ENCODE measurements at places on chromosomes 12 and 14.

- DNase-seq = no peak
Observed at GRCh38 chr12:105239304-105239703, 3.3 kb upstream of the APPL2 start.

GRCh38 chr12:126747530-126748149 is 1519.3 kb upstream of the TMEM132C start:
- peak; percentile 41 for DNase-seq

GRCh38 chr12:42217656-42218055 is 20.4 kb downstream of the YAF2 start:
- no peak for DNase-seq

DNA sequence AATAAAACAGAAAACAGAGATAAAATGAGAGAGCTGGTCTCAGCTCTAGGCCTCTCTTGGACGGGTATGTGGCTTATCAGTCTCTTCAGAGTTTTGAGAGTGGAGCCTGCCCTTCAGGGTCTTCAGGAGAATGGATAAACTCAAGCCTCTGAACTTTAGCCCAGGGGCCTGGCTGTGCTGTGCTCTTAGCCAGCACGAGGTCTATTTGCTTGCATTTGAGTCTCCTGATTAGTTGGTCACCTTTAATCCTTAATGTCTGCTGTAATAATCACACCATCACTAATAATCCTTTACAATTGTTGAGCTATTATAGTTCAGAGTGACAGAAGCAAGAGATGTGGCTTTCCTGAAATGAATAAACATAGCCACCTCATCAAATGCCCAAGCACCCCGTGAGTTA is 24.3 kb downstream of the KRT80 start:
- DNase-seq = no peak

DNA sequence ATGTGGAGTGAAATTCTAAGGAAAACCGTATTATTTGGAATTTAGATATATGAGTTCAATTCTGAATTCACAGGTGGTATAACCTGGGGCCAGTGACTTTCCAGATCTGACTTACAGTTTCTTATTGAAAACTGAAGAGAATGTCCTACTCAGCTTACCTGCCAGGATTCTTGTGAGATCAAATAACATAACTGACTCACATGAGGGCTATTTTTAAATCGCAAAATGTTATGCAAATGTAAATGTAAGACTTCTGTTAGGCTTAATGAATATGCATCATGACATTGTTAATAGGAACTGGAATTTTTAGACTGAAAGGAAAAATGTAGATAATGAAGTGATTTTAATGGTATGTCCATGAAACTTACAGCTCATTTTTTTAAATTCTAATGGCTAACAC is 1142.1 kb downstream of the FLRT2 start:
- DNase-seq = no peak

DNA sequence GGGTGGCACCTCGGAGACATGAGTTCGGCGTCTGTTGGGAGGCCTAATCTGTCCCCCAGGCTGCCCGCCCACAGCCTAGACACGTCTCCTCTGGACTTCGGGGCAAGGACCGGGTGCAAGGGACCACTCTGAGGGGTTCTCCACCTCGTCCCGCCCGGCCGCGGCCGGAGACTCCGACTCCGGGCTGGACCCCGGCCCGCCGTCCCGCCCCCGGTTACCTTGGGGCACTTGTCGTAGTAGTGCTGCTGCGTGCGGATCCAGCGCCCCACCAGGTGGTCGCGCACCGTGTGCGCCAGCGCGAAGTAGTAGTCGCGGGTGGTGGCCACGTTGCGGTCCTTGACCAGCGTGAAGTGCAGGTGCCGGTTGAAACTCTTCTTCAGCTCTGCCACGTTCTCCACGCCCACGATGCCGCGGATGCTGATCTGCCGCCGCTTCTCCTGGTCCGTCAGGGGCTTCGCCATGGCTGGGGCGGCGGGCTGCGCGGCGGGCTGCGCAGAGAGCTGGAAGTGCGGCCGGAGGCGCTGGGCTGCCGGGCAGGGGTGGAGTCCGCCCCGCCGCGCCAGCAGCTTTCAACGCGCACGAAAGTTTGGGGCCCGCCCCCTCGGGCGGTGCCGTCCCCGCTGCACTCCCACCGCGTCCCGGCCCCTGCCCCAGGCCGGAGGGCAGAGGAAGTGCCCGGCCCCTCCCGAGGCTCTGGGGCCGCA is at the start of gene PYGL:
Gene PYGL, minus strand, starts transcription at position 541 of the 704 bp plus-strand sequence. Its CDS starts 80 bp downstream, at position 461.
- DNase-seq = peak; percentile 7

GRCh38 chr14:90386321-90386720 is 10.5 kb upstream of the CALM1 start:
- DNase-seq = no peak

- peak; percentile 46 for DNase-seq
Observed at GRCh38 chr14:64971943-64972791, at the start of gene RAB15. Gene RAB15, minus strand, starts transcription at chr14:64972336. Its CDS starts 260 bp downstream, at chr14:64972076.

- no peak for DNase-seq
Observed at GRCh38 chr12:54304187-54304810, 3.5 kb upstream of the NFE2 start.

DNA sequence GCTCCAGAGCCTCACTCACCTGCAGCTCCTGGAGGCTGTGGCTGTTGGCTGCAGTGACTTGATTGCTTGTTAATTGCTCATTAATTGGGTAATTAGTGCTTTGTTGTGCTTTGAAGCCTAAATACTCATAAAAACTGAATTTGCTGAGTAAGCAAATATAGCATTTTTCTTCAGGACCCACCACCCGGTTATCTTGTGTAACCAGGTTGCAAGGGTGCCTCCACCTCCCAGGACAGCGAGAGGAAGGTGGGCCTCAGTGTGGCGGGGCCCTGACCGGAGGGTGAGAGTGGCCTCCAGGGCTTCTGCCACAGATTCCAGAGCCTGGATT is 48.7 kb downstream of the FBRSL1 start:
- DNase-seq = no peak

GRCh38 chr14:71693381-71693780 is 238.8 kb upstream of the RGS6 start:
- no peak for DNase-seq

DNA sequence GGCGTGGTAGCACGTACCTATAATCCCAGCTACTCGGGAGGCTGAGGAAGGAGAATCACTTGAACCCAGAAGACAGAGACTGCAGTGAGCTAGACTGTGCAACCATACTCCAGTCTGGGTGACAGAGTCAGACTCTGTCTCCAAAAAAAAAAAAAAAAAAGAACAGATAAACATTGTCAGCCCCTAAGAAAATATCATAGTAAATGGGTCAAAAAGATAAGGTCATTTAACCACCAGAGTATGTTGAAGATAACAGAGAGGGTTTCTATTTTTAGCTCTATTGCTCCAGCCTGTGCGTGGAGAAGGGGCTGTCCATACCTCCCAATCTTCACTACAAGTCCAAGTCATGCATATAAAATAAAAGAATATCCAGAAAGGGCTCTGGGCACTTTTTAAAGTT is 15.4 kb downstream of the LGMN start:
- DNase-seq = no peak

GRCh38 chr12:6363330-6364043 is 11.9 kb downstream of the SCNN1A start:
- DNase-seq = peak; percentile 35

GRCh38 chr12:91948504-91948903 is 197.1 kb downstream of the BTG1 start:
- DNase-seq = no peak

DNA sequence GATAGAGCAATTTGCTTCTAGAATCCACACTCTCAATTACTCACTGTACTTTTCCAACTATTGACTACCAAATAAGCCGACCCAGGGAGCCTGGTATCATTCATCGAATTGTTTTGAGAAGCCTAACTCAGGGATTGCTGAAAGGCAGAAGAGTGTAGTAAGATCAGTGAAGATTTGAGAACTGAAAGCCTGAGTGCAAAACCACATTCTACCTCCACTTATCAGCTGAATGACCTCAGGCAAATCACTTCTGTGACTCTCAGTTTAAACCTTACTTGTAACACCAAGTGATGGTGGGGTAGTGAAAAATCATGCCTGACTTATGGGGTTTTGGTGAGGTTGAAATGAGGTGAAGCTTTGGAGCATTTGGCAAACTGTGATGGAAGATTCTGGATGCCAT is 126.1 kb upstream of the MAX start:
- no peak for DNase-seq

GRCh38 chr14:91649930-91650329 is 82.0 kb downstream of the CATSPERB start:
- DNase-seq = no peak

- DNase-seq = no peak
Observed at GRCh38 chr12:99281277-99281676, 366.3 kb upstream of the GARIN6 start.

GRCh38 chr12:92721130-92721529 is 18.3 kb downstream of the PLEKHG7 start:
- no peak for DNase-seq

- no peak for DNase-seq
Observed at GRCh38 chr12:12877153-12877768, 14.1 kb upstream of the GPRC5A start.

DNA sequence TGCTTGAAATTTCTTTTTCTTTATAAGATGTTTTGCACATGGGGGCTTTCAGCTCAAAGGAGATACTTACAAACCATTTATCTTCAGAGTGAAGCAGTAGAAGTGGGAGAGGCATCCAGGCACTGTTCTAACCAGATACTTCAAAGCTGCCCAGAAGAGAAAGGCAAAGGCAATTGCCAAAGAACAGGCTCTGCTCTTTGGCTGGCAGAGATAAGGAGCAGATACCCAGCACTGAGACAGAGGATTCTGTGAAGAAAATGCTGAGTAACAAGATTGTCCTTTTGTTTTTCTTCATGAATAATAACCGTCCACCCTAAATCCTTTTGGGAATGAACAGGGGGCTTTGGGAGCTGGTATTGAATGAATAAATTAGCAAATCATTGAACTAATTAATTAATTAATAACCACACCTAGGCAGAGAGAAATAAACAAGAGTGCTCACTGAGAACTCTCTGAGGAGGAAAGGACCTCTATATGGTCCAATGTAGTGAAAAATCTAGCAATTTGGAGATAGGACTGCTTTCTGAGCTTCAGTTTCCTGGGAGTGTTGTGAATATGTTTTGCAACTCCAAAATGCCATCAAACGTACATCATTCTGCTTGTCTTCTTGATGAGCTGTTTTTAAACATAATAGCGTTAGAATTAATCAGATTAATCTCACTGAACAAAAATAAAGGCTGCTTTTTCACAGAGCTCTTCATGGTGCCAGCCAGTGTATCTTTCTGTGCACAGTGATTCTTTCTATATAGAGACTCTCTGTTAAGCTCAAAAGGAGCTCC is 192.8 kb upstream of the AMIGO2 start:
- DNase-seq = no peak

DNA sequence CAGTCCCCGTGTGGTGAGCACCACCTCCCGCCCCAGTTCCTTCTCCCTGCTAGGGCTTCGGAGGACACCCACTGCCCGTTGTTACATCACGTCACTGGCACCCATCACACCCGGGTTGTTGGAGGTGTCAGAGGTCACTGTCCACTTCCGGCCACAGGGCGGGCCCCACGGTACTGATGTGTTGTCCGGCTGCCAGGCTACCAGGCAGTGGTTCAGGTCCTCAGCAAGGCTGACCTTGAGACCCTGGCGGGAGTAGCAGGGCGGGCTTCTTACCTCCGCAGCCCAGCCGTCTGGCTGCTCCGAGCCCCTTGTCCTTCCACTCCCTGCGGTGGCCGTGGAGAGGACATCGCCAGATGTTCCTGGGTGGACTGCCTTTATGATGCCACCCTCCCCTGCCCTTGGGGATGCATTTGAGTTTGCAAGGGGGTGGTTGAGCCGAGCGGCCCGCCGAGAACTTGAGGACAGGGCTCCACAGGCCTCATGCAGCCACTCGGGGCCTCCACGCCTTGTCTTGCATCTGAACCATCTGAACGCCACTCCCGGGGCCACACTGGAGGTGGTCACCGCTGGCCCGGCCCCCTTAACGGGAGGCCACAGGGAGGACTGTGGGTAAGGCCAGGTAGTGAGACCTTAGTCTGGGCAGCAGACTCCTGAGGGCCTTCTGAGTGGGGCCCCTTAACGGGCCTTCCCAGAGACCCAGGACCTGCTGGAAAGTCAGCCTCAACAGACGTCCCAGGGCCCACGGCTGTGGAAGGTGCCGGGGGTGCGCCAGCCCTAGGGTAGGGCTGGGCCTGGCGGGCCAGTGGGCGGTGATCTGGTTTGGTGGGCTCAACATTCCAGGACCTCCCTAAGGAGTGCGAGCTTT is 27.1 kb upstream of the PLD4 start:
- DNase-seq = no peak

GRCh38 chr12:93832131-93832530 is 155.0 kb downstream of the CRADD start:
- DNase-seq = no peak

GRCh38 chr12:25780771-25781170 is 177.7 kb upstream of the RASSF8 start:
- no peak for DNase-seq

DNA sequence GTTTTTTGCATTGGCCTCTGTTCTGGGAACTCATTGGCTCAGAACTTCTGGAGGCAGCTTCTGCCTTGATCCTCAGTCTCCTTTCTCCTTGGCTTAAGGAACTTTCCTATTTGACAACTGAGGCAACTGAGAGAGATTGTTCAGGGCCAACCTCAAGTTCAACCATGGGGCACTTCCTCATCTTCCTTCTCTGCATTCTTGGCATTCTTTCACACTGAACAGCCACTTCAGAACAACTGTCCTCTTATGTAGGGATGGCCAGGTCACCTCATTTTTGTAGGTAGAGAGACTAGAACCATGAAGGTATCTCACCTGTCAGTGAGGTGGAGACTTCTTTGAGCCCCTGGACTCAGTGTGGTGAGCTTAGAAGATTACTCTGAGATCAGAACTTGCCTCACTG is 63.0 kb upstream of the NRXN3 start:
- no peak for DNase-seq

DNA sequence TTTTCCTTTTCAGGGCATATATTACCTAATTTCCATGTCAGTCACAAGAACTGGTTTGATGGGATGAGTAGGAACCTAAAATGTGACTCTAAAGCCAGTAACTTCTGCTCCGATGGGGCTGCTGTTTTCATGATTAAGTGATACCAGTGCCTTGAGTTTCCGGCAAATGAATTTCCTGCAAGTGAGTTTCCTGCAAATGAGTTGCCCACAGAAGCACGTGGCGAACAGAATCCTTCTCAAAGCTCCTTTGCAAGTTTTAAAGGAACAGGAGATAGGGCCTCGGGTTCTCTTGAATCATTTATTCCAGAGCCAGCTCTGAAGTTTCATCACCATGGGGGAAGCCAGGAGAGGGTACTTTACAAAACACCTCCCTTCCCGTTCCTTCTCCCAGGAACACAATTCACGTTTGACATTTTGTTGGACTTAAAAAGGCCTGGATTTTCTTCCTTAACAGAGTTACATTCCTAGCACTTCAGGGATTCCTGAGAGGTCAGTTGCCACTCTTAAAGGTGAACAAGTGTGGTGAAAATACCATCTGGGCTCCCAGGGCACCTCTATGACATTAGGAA is 2.2 kb upstream of the PPTC7 start:
- no peak for DNase-seq

- DNase-seq = no peak
Observed at GRCh38 chr14:105436891-105437722, 17.5 kb downstream of the MTA1 start.

DNA sequence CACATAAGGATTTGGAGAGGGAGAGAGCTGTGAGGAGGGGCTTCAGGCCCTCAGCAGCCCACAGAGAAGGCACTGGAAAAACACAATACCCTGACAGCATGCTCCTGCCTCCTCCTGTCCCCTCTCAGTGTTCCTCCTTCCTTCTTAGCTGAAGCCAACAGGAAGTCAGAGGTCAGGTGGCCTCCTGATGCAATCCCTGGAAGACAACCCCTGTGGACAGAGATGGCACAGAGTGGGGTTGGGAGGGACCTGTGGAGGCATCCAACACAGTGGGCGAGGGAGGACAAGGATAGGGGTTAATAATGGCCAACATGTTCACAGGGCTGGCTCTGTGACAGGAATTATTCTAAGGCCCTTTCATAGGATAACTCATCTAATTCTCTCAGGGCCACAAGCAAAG is 15.4 kb upstream of the IFI27L2 start:
- DNase-seq = no peak

GRCh38 chr12:59652130-59652529 is 56.3 kb downstream of the SLC16A7 start:
- no peak for DNase-seq

All from activated naive CD4-positive, alpha-beta T cell (primary cell).